ENCODE measurements at places on chromosomes 5 and 9. TPM values are rescaled to one million over a fixed set of nuclear protein-coding genes. Genes with fewer than 3 reads are reported as not detected.

MYMK gene
- total RNA-seq = not detected

GRCh38 chr9:117247266-117247665, 167.6 kb downstream of the ASTN2 start:
- DNase-seq = peak; percentile 6

- DNase-seq = no peak
Observed at GRCh38 chr5:62603934-62604333, 25.3 kb downstream of the LRRC70 start.

- no peak for DNase-seq
Observed at GRCh38 chr9:81894891-81895290, 33.3 kb upstream of the SPATA31D4 start.

SLC4A9 gene
- not detected for total RNA-seq

SLIT3 gene
- total RNA-seq = 82.6 TPM

CCIN gene
- total RNA-seq = 0.96 TPM

PCDHA10 gene
- total RNA-seq = 2.6 TPM

GPR150 gene
- total RNA-seq = not detected

SLC6A7 gene
- 10.8 TPM for total RNA-seq

DNA sequence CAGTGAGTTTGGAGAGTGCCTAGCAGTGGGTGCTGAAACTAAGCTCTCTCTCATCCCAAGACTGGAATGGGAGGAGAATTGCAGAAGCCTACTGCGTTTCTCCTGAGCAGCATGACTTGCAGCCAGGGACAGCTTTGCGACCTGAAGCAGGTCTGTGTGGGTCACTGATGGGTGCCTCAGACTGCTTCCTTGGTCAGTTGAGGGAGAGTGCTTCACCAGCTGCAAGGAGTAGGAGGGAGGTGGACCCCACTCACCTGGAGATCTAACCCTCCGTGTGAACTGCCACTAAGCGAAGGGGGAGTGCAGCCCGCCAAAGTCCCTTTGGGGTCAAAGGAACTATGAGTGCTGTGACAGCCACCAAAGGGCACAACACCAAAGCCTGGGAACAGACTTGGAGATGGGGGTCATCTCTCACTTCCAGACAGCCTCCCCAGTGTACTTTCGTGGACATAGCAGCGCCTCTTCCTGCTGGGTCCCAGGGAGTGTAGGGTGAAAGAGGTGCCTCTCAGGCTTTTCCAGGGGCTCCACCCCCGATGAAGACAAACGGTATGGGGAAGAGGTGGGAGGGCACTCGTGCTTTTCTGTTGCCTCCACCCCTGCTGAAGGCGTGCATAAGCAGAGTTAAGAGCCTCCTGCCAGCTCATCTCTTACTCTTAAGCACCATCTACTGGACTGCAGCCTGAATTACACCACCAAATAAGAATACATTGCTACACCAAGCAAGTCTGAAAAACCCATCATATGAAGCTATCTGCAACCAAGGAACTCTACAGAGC, 34.3 kb upstream of the MACIR start:
- peak; percentile 32 for DNase-seq

GRCh38 chr5:57177479-57178156, 3.8 kb downstream of the GPBP1 start:
- no peak for DNase-seq

DNA sequence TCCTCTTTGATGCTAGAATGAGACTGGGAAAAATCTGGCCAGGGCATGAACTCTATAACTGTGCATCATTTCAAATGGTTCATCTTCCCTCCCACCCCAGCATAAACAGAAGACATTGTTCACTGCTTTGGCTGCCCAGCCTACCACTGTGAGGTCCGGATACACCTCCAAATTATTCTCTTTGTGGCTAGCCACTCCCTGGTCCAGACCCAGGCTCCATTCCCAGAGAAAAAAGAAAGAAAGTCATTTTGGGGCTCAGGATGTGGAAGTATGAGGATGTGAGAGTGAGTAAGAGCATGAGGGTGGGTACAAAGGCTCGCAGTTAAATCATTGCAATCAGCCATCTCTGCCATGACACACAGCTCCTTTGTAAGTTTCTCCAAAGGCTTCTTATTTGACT, 559.2 kb downstream of the PSAT1 start:
- DNase-seq = no peak

DNA sequence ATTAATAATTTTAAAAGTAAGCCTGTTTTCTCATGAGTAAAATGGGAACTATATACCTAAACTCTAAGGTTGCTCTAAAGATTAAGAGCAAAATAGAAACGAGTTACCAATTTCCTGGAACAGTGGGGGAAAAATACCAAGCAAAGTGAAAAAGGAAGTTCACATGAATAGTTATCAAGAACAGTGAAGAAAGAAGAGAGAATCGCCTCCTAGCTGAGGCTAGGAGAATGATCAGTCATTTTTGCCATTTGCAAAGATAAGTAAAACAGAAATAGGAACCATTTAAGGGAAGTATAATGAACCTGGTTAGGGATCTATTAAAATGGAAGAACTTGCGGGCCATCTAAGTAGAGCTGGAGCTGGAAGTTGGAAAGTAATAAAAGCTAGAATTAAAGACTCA, 50.7 kb downstream of the P4HA2 start:
- no peak for DNase-seq

DNA sequence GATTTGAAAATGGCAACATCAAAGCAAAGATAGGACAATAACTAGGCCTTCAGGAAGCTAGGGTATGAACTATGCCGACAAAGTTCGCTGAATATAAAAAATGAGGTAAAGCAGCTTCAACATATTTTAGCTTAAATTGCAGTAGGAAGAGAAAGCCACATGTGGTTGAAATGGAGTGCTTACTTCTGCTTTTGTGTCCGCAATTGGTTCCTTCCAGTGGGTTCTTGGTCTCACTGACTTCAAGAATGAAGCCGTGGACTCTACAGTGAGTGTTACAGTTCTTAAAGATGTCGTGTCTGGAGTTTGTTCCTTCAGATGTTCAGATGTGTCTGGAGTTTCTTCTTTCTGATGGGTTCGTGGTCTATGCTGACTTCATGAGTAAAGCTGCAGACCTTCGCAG, 95.2 kb downstream of the APTX start:
- DNase-seq = no peak

TLE1 gene
- 44.8 TPM for total RNA-seq

DNA sequence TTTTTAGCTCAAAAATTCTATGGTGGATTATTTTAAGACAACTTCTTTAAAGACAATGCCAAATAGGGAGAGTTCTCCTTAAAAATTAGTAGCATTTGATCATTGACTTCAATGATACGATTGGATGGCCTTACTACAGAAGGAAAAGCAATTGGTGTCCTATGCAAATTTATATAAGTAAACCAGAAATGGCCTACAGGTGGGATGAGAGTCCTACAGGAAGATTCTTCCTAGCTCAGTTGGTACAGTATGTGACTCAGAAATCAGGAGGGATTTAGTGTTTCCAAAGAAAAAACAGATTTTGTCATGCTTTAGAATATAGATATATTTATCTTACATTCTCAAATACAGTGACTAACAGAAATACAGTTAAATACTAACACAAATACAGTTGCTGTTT, 6.5 kb downstream of the ANKRA2 start:
- no peak for DNase-seq

GRCh38 chr5:67287510-67288268, 91.1 kb upstream of the CD180 start:
- peak; percentile 75 for DNase-seq

PCDHA5 gene
- total RNA-seq = 8.4 TPM

DNA sequence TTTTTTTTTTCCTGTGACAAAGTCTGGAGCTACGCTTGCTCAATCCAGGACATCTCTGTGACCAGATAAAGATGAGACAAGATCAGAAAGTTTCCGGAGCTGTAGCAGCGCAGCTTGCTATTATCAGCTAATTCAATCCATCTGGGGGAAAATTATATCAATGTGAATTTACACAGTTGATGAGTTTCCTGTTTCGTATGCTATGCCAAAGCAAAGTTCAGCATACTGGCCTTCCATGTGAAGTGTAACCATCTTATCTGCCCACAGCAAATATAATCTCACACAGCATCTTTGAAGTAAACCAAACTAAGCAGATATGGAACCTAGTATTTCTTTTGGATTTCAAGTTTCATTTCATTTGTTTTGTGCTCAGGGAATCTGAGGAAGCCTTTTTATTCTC, 1767.7 kb downstream of the EFNA5 start:
- no peak for DNase-seq

- DNase-seq = no peak
Observed at GRCh38 chr5:160151017-160151416, 31.8 kb upstream of the PWWP2A start.

DNA sequence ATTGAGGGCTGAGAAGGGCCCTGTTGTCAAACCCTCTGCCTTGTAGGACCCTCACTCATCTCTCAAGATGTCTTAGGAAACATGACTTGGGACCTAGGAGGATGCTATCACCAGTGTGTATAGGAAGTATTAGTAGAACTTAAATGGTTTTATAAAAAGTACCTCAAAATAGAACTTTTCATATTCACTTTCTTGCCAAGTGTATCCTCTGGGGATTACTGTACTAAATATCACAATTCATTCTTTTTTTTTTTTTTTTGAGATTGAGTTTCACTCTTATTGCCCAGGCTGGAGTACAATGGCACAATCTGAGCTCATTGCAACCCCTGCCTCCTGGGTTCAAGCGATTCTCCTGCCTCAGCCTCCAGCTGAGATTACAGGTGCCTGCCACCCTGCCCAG, 56.2 kb downstream of the ARHGEF28 start:
- DNase-seq = no peak

TPRN gene
- total RNA-seq = 2.2 TPM

Measured in umbilical cord (tissue), 2 donors.